Activated CD4-positive, alpha-beta memory T cell treated with anti-CD3 and anti-CD28 coated beads, Interleukin-2, amount 10 ng/mL, durations not matched to agents 7 days and 5 days (primary cell): ENCODE measurements at places on chromosomes 7 and 10. TPM values are rescaled to one million over a fixed set of nuclear protein-coding genes. Genes with fewer than 3 reads are reported as not detected.

GRCh38 chr7:3805151-3805550 is 504.1 kb downstream of the SDK1 start:
- no peaks in the 10 kb centered on the region for H3K4me1 ChIP-seq
- H3K27ac ChIP-seq: no peak overlapping the region
- peaks cover 3% of the 10 kb centered on the region for H3K27me3 ChIP-seq
- no peaks in the 10 kb centered on the region for H3K36me3 ChIP-seq
- H3K4me3 ChIP-seq: no peak overlapping the region
- DNase-seq: no peak

DNA sequence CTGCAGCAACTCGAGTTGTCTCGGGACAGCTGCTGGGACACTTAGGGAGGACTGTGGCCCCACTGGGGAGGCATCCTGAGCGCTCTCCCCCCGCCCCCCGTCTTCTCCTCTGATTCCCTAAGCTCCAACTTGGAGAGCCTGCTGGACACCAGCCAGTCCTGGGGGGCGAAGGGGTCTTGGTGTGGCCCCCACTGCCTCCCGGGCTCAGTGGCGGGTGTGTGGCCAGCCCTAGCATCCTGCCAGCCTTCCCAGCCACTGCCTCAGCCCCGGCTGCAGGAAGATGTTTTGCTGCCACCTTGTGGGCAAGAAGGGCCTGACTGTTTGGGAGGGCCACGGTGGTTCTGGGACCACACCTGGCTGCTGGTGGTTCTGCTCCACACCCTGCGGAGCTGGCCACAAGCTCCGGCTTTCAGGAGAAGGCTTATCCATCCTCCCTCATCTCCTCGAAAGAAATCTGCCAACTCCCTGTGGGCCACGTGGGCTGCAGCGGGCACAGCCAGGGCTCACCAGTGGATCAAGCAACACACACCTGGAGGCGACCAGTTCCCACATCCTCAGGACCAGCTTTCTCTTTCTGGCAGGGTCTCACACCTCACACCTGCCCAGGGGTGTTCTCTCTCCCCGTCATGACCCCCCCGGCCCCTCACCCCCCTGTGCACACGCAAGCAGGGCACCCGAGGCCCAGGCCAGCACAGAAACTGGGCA is 24.8 kb downstream of the AGAP3 start:
- H3K36me3 ChIP-seq: no peaks in the 10 kb centered on the region
- peaks cover 11% of the 10 kb centered on the region for H3K27me3 ChIP-seq
- DNase-seq: peak; percentile 78
- H3K27ac ChIP-seq: no peak overlapping the region

Gene FAM25C
- total RNA-seq: not detected

- no peak overlapping the region for H3K4me3 ChIP-seq
- peaks cover 11% of the 10 kb centered on the region for H3K4me1 ChIP-seq
- peaks cover 2% of the 10 kb centered on the region for H3K36me3 ChIP-seq
These were observed 67.3 kb downstream of the ST7 start for GRCh38 chr7:117020591-117020973.

- no peaks in the 10 kb centered on the region for H3K27me3 ChIP-seq
- H3K36me3 ChIP-seq: no peaks in the 10 kb centered on the region
- DNase-seq: no peak
These were observed 39.9 kb downstream of the LDB3 start for GRCh38 chr10:86708068-86708782.
